ENCODE measurements at places on chromosomes 12 and 14.

DNA sequence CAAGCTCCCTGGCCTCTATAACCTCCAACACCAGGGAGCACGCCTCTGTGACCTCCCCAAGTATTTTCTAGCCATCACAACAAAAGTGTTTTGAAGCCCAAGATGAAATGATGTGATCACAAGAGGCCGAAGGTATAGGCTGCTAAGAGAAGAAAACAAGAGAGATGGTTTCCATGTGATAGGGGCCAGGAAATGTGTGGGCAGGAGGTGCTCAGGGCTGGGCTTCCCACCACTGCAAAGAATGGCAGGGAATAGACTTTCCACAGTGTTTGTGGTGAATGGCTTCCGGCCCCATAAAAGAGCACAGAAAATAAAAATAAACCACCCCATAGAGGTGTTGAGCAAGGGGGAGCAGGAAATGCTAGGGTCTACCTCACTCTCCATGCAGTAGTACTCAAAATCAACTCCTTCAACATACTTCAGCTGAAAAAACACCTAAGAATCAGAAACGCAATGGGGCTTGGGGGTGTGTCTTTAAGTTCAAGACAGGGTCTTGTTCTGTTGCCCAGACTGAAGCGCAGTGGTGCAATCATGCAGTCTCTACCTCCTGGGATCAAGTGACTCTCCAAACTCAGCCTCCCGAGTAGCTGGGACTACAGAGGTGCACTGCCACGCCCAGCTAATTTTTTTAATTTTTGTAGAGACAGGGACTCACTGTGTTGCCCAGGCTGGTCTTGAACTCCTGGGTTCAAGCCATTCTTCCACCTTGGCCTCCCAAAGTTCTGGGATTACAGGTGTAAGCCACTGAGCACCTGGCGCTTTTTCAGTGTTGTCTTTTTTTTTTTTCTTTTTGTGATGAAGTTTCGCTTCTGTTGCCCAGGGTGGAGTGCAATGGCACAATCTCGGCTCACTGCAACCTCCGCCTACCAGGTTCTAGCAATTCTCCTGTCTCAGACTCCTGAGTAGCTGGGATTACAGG, 27.1 kb downstream of the DAD1 start:
- no peak for DNase-seq

DNA sequence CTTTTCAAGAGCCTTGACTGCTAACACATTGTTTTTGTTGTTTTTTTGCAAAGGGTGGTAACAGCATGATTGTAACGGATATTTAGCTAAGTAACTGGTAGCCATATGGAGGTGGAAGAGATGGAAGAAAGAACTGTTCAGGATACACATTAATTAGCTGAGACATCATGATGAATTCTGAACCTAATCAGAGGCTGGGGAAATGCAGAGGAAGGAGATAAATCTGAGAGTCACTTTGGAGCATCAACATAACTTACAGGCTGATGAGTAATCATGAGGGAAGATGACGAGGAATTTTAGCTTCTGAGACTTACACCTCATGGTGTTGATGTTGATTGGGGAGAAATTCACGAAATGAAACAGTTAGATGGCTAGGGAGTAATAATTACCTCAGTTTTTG, 62.3 kb downstream of the NIN start:
- no peak for DNase-seq

GRCh38 chr12:52423035-52423434, 11.1 kb downstream of the KRT75 start:
- no peak for DNase-seq

DNA sequence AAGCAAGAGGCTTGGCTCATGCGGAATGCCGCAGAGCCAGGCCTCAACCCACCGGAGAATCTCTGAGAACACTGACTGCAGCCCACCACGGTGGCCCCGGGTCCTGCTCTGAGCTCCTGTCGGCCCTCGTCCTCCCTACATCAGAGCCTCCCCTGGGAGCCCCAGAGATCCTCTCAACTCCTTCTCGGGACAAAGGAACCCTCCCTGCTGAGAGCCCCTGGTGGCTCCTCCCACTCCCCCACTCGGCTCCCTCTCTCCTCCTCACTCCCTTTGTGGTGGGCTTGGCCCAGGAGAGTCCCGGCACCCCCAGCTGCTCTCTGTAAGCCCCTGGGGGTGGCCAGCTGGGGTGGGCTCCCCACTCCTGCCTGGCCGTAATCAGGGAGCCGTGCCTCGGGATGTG, 11.1 kb upstream of the INF2 start:
- DNase-seq, result no peak

GRCh38 chr12:7142809-7143465, 12.8 kb downstream of the CLSTN3 start:
- no peak for DNase-seq

- DNase-seq, result no peak
Measured at GRCh38 chr14:52835122-52835903, 43.9 kb upstream of the GNPNAT1 start.

DNA sequence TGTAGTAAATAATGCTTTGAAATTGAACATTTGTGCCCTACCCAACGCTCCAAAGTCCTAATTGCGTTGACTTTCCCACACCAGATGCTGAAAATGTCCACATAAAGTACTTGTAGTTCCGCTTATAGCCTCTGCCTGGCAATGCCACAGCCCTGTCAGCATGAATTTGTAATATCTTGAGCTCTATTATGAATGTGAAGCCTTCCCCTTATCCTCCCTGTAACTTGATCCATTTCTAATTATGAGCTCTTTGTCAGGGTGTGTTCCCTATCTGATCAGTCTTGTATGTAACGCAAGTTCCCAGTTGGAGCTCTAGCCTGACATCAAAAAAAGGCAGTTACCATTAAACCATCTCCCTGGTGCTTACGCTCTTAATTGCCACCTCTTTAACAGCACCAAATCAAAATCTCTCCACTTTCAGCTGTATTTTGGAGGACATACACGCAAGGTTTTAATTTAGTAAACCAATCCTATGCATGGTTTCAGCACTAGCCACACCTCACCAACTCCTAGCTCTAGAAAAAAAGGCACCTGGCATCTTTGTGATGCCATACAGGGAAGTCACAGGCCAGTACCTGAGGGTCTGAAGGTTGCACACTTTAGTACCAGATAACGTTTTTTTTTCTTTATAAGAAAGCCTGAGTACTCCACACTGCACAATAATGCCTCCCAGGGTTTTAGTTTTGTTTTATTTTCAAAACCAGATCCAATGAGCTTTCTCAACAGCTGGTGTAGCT, 69.3 kb downstream of the EEA1 start:
- DNase-seq, result no peak

DNA sequence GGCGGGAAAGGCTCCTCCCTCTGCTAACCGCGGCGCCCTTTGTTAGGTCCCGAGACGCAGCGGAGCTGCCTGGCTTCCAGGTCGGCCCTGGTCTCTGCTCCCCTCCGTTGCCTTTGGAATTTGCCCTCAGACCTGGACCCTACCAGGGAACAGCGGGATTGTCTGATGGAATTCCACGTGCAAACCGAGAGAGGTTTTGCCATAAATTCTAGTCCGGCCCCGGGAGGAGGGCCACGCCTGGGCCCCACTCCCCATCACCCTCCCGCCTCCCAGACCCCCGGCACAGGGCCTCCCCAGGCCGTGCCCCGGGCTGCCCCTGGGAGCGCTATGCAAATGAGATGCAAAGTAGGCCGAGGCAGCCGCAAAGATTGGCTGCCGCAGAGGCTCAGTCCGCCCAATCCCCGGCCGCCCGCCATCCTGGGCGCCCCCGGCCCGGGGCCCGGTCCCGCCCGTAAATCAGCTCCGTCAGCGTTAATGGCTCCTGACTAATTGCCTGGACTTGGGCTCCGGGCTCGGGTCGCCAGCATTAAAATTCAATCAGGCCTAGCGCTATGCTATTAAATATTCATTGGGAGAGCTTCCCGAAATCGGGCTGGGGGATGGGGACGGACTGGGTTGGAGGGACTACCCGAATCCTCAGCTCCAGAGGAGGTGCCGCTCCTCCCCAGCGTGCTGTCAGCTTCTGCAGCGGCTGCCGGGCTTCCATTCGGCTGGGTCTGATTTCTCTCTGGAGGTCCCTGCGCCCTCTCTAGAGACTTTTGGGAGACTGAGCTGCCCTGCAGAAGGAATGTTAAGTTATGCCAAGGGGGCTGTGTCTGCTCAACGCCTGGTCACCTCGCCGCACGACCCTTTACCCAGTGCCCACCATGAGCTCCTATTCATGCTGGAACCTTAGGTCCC, 15.7 kb upstream of the FIGNL2 start:
- DNase-seq, result no peak

- DNase-seq, result no peak
Measured at GRCh38 chr14:50808053-50808452, 22.9 kb downstream of the NIN start.

DNA sequence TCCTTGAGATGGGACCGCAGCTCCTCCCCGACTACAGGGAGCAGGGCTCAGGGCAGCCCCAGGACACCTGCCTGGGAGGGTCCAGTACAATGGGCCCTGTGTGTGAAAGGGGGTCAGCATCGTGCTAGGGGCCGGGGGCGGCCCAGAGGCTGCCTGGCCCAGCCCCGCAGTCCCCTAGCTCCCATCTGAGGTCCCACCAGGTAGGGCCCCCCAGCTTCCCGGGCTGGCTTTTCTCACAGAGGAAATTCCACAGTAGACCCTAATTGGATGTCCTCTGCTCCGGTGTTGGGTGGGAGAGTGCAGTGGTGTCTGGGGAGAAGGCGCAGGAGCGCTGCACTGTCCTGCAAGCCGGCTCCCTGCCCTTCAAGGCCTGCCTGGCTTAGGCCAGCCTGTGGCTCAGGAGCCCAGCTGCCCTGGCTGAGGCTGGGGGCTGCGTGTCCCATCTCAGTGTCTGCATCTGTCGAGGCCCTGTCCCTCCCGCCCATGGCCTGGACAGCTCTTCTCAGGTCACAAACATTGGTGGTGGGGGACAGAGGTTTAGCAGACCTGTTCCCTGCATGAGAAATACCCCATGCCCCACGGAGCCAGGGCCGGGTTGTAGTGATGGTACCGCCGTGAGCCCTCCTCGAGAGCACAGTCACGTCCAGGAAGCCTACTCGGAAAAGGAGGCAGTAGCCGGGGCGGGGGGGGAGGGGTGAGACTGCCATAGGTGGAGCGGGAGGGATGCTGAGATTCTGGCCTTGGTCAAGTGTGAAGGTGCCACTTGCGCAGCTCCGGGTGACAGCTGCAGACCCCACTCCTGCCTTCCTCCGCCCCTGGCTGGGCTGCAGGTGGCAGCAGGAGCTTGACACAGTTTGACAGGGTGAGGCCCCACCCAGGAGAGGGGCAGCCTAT, 11.6 kb downstream of the HIP1R start:
- DNase-seq, result no peak

DNA sequence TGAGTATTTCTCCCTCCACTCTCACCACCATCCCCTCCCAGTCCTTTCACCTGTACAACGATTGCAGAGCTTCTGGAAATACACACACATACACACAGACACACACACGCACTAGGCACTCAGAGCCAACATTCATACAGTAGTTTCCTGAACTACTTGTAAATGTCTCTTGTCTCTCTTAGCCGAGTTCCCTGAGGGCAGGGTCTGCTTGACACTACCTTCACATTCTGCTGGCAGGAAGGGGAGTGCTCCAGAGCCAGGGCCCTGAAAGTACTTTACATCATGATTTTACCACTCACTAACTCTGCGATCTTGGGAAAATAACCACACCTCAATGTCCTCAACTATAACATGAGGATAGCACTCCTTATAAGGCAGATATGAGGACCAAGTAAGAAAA, 82.7 kb downstream of the GAS2L3 start:
- DNase-seq, result no peak

- DNase-seq, result no peak
Measured at GRCh38 chr12:49200919-49201594, 12.2 kb upstream of the TUBA1A start.

DNA sequence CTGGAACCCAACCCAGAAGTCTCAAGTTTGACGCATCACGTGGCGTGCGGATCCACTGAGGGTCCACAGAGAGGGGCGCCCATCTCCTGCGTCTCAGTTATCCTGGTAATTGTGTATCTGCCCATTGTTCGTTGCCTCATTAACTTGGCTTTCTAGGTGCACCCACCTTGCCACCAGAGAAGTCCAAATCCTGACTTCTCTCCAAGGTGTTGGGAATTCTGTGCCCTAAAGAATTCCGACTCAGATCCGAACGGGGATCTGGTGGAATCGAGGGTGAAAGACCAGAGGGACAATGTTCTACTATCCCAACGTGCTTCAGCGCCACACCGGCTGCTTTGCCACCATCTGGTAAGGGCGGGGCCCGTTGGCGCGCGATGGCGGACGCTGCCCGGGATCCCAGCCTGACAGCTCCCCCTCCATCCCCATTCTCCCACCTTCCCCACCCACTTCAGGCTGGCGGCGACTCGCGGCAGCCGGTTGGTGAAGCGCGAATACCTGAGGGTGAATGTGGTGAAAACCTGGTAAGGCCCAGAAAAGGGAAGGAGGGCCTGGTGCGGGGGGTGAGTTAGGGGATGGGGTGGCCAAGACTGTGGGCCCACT, 481 bp downstream of the REC8 start:
- DNase-seq, result no peak

- DNase-seq, result no peak
Measured at GRCh38 chr12:31322801-31323207, 3.1 kb downstream of the SINHCAF start.

DNA sequence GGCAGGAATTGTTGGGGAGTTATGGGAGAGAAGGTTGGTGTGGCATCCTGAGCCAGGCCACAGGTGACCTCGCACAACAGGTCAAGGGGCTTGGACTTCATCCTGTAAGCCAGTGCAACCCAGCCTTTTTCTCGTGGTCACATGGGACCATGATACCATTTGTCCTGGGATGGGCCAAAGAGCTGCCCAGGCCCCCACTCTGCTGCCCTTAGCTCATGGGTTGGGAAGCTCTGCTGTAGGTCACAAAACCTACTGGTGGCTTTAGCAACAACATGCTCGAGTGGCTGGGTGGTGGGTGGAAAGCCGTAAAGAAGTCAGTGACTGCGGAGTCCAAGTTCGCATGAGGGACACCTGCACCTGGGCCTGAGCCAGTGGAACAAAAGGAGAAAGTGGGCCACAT, 4.6 kb downstream of the CLMN start:
- no peak for DNase-seq

GRCh38 chr14:93714605-93715004, 73.7 kb downstream of the PRIMA1 start:
- no peak for DNase-seq

DNA sequence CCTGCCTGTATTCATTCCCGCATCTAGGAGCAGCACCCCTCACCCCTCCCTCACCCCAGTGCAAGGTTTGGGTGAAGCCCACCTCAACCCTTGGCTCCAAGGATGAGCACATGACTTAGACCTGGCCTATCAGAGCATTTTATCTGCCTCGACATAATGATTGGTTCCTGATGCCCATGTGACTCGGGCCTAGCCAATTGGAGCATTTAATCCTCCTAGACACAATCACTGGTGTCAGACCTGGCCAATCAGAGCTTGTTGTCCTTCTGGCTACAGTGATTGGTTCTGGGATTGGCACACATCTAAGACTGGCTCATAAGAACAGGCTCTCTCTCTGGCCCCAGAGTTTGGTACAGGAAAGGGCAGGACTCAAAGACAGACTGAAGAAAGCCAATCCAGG, 73.1 kb upstream of the MYL2 start:
- no peak for DNase-seq

DNA sequence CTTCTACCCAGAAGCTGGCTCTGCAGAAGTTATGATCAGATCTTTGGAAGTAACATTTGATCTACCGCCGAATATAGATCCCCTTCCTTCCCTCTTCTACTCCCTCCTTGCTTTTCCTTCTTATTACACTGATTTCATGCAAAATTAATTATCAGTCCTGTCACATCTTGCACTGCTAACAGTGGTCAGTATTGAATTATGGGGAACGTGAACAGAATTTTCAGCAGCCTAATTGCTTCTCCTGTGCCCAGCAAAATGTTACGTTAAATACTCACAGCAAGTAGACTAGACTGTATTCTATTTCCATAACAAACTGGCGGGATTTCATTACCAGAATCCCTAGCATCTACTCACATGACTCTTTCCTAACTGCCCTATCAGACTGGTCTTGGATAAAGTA, 596.9 kb downstream of the DIO2 start:
- DNase-seq, result no peak
